ENCODE measurements at places on chromosomes 16 and 17.

GRCh38 chr16:12147681-12148080 lies 171.1 kb downstream of the SNX29 start:
- DNase-seq, result no peak

DNA sequence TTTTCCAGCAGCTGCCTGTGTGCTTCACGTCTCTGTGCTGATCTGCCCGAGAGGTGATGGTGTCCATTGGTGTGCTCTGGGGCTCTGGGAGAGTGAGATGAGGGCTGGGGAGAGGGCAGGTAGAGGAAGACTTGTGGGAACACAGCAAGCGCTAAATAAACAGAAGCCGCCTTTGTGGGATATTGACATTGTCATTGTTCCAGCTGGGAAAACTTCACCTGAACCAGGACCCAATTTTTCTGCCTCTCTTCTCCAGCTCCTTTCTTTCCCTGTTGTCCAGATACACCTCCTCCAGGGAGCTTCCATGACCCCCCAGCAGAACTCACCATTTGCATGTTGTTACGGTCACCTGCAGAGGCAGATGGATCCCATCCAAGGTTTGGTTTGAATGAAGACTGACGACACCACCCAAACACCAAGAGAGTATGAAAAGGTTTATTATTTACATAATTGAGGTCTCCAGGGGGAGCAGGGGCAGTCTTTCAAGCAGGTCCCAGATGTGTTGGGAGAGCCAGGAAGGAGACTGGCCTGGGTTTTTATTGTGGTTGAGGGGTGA lies 3.6 kb upstream of the ITGA3 start:
- DNase-seq, result no peak

GRCh38 chr16:58507195-58507962 lies 7.4 kb downstream of the NDRG4 start:
- no peak for DNase-seq

- no peak for DNase-seq
These were observed 32.4 kb downstream of the CLTC start for GRCh38 chr17:59652119-59652518.

DNA sequence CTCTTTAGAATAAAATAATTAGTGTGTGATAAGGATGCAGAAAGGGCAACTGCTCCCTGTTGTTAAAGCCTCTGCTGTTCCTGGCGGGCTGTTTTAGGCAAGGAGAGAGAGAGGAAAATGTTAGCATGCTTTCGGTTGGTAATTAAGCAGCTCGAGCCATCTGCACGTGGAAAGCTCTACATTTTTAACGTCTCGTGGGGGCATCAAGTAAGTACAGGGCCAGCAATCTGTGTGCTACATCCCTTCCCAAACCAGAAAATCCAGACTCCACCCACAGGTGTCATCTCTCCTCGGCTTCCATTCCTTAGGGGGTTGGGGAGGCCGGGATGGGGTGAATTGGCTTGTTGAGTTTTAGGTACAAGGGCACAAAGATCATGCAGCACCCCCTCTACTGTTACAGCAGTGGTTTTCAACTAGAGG lies 62.4 kb upstream of the MARCHF10 start:
- no peak for DNase-seq

DNA sequence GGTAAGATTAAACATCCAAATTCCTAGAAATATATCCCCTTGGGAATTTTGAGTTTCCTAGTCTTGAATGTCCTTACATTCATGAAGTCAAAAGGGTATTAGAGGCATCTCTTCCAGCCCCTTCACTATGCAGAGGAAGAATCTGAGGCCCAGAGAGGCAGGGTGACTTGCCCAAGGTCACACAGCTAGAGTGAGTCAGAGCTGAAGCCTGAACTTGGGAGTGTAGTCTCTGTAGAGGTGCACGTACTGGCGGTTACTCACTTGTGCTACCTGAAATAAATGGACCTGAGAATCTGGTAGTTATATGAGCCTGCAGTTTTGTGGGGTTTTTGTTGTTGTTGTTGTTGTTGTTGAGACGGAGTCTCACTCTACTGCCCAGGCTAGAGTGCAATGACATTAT lies 164.0 kb downstream of the XYLT1 start:
- no peak for DNase-seq

All from stimulated activated CD4-positive, alpha-beta T cell treated with anti-CD3 and anti-CD28 coated beads, TNF-alpha, amount 100 ng/mL, for 24 hours (primary cell).